ENCODE measurements at places on chromosomes 11 and 22.

DNA sequence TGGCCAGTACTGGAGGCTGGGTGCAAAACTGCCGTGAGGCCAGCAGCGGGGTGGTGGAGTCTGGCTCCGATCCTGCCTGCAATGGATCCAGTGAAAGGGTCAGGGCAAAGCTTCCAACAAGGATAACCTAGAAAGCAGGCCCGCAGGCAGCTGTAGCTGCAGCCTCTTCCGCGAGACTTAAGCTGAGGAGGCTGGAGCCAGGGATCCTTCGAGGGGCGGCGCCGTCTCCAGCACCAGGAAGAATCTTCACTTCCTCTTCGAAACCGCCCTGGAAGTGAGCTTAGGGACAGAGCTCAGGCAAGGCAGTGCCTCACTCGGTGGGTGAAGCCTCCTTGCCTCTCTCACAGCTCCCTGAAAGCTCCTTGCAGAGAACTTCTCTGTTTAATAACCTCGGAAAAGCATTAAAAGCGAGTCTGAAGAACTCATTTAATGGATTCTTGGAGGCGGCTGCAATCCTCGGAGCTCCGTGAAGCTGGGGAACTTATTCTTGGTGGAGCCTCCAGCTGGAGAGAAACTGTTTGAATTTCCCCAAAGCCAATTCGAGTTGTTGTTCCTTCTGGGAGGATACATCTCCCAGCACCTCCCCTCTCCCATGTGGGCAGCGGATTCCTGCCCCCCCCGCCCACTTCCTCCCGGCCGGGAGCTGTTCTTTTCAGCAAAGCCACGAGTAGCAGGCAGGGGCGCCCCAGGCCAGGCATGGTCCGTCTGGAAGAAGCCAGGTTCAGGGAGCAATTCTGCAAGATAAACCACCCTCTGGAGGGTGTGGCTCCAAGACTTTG, 169.9 kb downstream of the CTTN start:
- DNase-seq: peak; percentile 67

DNA sequence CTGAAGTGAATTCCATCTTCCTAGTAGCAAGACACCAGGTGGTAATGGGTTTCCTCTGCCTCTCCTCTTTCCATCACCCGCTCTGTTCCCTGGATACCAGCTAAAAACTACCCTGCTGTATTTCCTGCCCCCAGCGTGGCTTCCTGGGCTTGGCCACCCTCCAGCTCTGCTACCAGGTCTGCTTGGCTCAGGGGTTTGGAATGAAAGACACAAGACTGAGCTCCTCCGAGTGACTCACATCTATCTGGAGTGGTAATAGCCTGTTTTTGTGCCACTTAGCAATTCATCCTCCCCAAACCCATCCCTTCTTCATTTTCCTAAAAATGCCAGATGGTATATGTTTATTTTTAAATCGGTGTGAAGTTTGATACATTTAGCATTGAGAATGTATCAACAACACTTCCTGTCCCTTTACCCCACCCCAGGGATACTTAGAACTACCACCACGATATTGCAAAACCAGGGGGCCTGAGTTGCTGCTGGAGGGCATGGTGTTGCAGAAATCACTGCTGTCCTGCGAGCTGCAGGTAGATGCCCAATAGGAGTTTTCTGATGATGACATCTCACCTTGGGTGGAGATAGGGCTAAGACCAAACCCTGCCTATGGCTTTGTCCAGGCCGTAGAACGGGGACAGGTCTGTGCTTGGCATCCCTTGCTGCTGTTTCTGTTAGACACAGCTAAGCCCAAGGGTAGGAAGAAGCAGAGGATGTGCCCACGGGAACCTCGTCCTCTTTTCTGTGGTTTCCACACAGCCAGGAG, 7.5 kb upstream of the MICAL3 start:
- no peak for DNase-seq

GRCh38 chr11:47863189-47863897, 15.2 kb upstream of the NUP160 start:
- DNase-seq: no peak

GRCh38 chr11:46665356-46665755, 35.1 kb downstream of the ARHGAP1 start:
- no peak for DNase-seq

DNA sequence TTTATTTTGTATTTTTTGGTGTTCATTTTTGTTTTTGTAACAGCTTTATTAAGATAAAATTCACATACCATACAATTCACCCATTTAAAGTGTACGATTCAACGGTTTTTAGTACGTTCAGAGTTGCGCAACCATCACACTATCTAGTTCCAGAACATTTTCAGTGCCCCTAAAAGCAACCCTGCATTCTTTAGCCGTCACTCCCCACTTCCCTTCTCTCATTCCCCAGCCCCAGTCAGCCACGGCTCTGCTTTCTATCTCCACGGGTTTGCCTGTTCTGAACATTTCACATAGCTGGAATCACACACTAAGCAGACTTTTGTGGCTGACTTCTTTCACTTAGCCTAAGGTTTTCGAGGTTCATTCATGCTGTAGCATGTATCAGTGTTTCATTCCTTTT, 9.6 kb upstream of the KCNQ1OT1 start:
- no peak for DNase-seq

GRCh38 chr22:21803811-21804249, 63.6 kb downstream of the MAPK1 start:
- no peak for DNase-seq

DNA sequence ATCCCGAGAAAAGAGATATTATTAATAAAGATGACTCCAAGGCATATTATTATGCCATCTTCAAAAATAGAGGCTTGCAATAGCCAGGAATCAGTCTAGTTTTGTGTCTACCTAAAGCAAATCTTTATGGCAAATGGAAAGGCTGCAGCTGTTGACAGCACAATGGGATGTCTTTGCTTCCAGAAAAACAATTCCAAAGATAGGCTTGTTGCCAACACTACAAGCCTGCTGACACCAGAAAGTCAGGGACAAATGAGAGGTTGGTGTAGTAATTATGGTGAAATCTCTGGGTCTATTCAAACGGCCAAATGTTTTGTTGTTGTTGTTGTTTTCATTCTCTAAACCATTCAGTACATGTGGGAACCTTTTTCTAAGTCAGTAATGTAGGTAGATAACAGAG, 101.8 kb downstream of the LUZP2 start:
- DNase-seq: no peak

DNA sequence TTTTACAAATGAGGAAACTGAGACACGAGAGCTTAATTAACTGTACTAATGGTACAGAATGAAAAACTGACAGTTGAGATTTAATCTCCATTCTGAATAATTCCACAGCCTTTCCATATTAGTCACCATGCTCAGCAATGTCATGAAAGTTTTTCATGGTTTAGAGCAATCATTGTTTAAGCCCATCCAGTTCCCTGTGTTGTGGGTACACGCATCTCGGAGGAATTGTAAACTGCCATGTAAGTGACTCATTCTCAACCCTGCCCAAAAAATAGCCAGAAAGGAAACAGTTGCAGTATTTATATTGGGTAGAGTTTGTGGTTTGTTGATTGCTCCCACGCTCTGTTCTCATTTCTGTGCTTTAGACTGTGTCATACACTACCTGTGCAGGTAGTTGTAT, 1790.8 kb downstream of the LRRC4C start:
- no peak for DNase-seq

- DNase-seq: no peak
These were observed 852.6 kb upstream of the RAG2 start for GRCh38 chr11:37450613-37451012.

DNA sequence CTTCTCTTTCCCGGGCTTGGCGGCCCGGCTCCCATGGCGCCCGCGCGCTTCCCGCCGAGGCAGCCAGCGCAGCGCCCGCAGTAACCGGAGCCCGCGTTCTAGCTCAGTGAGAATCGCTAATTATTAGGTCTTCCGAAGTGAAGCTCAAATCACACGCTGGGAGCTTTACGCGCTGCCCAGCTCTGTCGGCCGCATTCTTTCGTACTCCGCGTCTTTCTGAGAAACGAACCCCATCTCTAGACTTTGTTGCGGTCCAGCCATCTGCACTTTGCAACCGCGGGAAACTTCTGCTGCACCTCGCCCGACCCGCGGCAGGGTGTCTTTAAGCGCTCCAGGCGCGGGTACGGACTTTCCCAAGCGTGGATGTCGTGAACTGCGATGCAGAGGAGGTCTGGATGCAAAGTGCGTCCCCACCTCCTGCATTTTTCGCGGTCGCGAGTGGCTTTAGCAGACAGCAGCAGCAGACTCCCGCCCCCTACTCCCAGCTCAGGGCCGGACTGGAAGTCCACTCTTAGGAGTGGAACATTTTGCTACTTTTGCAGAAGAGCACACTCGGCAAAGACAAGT, 6.0 kb upstream of the PAX6 start:
- DNase-seq: peak; percentile 19

DNA sequence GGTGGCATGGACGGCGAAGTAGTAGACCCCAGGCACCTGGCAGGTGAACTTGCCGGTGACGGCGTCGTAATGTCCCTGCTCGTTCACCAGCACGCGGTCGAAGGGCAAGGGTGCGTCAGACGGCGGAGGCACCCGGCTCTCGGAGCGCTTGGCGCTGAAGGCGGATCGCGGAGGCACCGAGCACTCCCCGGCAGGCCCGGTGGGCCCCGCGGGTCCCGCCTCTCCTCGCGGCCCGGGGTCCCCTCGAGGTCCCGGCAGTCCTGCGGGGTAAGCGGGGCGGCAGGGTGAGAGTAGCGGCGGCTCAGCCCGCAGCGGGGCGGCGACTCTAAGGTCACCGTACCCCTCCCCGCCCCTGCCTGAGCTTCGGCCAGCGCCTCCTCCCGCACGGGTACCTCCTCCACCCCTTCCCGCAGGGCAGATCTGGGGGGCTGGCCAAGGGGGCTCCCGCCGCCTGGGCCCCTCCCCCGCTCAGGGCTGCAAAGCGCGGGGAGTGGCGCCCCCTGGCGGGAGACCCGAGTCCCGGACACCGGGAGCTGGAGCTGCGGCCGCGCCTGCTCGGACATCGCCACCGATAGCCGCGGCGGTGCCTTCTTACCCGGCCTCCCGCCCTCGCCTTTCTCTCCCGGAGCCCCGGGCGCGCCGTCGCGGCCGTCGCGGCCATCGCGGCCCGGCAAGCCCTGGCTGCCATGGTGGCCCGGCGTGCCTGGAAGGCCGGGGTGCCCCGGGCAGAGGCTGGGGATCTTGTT, 921 bp downstream of the C1QTNF5 start:
- peak; percentile 85 for DNase-seq

- DNase-seq: no peak
These were observed 366.8 kb downstream of the LARGE1 start for GRCh38 chr22:33553493-33553892.

DNA sequence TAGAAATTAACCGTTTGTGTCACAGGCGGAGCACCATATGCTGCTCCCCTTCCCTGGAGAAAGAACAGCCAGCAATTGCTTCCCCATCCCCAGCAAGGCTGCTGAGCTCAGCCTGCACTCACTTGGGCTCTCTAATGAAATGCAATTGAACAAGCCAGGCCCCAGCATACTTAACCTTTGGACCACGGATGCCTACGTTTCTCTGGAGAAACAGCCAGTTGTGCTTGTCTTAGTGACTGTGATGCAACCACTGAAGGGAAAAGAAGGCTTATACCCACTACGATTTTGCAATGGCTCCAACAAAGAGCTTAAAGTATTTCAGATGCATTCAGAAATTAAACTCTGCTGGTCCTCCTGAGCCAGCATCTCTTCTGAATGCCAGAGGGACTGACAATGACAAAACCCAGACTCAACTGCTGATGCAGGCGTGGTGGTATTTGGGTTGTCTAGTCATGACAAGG, 51.3 kb upstream of the SESN3 start:
- no peak for DNase-seq

DNA sequence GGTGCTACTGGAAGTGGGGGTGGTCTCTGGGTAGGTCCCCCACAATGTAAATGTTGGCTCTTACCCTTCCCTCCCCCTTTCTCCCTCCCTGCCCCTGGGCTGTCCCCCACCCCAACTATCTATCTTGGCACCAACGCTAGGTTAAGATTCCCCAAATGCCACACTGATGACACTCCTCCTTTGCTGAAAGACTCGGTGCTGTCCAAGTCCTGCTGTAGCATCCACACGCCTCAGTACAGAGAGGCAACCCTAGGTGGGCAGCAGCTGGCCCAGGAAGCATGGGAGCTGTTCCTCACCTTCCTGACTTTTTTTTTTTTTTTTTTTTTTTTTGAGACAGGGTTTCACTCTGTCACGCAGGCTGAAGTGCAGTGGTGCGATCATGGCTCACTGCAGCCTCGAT, 3.4 kb upstream of the KCTD17 start:
- no peak for DNase-seq

DNA sequence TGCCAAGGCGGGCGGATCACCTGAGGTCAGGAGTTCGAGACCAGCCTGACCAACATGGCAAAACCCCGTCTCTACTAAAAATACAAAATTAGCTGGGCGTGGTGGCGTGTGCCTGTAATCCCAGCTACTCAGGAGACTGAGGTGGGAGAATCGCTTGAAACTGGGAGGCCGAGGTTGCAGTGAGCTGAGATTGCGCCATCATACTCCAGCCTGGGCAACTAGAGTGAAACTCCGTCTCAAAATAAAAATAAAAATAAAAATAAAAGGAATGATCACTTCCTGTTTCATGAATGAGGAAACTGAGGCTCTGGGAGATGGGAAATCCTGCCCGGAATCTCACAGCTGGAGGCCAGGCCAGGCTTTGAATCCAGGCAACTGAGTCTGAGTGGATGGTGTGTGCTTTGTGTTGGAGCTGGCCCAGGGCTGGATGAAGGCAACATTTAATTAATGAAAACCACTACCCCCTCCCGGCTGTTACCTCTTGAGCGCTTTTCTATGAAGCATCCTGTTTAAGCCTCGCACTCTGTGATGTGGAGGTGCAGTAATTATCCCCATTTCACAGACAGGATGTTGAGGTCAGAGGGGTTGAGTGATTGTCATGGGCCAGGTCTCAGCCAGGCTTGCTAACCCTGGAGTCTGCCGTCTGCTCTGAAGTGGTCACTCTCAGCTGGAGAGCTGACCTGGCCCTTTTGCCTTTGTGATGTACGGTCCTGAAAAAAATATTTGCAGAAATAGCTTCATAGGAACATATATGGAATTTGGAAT, 27.8 kb downstream of the LRP5 start:
- DNase-seq: no peak

- DNase-seq: peak; percentile 55
These were observed 16.6 kb downstream of the RTN4RL2 start for GRCh38 chr11:57476757-57477506.

DNA sequence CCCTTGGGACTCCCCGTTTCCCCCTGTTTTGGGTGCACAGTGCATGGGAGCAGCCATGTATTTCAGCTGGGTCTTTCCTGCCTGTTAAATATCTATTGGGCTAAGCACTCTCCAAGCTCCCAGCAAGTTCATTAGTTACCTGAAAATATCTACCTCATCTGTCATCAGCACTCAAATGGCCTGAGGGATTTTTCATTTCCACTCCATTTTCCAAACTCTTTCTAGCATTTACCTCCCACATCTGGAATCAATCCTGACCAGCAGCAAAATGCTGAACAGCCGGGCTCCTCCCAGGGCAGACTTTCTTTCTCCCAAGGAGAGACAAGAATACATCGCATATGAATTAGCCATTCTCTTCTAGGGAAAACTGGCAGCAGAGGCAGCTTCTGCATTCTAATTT, 273.5 kb upstream of the MPPED2 start:
- DNase-seq: no peak

DNA sequence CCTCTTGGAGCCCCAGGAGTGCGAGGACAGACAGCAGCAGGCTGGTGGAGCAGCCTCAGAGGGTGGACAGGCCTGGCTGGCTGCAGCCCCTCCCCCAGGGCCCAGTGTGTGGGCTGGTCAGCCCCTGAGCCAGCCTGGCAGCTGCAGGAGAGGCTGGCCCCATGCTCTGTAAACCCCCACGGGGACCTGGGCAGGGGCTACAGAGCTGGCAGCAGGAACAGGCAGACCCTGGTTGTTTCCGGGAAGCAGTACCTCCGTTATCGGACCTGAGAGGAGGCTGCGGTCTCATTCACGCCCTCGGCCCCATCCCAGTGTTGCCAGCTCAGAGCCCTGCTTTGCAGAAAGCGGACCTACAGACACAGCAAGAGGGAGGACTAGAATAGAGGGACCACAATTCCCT, 38.5 kb upstream of the COMT start:
- no peak for DNase-seq

Data from WTC11 (cell line).